ENCODE measurements at places on chromosomes 3 and 15. TPM values are rescaled to one million over a fixed set of nuclear protein-coding genes. Genes with fewer than 3 reads are reported as not detected.

The COL7A1 gene
- total RNA-seq: 13.1 TPM

The QARS1 gene
- total RNA-seq: 165 TPM

The SEMA3B gene
- 51.1 TPM for total RNA-seq

The EOMES gene
- 0.13 TPM for total RNA-seq

The CDC25A gene
- 3.5 TPM for total RNA-seq

The LRRN1 gene
- 5.7 TPM for total RNA-seq

DNA sequence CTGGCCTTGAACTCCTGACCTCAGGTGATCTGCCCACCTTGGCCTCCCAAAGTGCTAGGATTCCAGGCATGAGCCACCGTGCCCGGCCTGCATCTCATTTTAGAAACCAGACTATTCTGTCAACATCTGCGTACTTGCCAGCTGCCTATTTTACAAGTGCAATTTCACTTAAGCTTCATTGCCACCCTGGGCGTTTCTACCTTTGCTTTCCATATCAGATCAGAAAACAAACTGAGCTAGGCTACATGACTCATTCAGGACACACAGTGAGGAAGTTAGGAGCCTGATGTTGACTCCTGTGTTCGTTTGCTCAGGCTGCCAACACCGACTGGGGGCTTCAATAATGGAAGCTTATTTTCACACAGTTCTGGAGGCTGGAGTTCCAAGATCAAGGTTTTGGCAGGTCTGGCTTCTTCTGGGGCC is 42.3 kb upstream of the KLHL25 start:
- DNase-seq: no peak

GRCh38 chr3:194637066-194637465 is 3.8 kb upstream of the TMEM44 start:
- no peak for DNase-seq

DNA sequence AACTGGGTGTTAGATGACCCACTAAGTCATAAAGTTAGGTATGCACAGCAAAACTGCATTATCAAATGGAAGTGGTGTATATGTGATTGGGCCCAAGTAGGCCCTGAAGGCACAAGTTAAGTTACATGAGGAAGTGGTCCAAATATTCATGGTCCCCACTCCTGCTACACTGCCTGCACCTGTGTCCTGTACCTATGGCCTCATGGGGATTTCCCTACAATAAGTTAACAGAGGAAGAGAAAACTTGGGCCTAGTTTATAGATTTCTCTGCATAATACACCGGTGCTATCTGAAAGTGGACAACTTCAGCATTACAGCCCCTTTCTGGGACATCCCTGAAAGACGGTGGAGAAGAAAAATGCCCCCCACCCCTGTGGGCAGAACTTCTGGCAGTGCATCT is 41.5 kb downstream of the STRIT1 start:
- no peak for DNase-seq

DNA sequence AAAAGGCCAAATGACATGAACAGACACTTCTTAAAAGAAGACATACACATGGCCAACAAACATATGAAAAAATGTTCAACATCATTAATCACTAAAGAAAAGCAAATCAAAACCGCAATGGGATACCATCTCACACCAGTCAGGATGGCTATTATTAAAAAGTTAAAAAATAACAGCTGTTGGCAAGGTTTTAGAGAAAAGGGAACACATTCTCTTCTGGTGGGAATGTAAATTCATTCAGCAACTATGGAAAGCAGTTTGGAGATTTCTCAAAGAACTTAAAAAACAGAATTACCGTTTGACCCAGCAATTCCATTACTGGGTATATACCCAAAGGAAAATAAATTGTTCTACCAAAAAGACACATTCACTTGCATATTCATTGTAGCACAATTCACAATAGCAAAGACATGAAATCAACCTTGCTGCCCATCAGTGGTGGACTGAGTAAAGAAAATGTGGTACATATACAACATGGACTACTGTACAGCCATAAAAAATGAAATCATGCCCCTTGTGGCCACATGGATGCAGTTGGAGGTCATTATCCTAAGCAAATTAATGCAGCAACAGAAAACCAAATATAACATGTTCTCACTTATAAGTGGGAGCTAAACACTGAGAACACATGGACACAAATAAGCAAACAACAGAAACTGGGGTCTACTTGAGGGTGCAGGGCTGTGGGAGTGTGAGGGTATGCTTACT is 190.7 kb upstream of the MCTP2 start:
- DNase-seq: no peak

GRCh38 chr15:57281321-57281720 is 95.0 kb upstream of the CGNL1 start:
- DNase-seq: no peak

DNA sequence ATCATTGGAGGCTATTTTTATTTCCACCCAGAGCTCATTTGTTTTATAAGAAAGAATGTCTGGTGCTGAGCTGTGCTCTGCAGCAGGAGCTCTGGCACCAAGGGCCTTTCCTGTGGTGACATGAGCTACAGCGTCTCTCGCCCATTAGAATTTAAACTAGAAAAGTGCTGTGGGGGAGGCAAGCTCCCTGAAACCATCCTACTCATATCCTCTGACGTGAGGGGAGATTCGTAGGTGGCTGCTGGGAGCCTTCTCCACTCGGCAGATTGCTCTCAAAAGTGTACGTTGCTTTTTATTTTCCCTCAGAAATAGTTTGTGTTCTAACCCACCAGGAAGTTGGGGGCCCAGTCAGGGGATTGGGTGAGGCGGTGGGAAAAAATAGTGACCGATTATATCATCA is 76.3 kb upstream of the ARHGEF3 start:
- no peak for DNase-seq

- no peak for DNase-seq
Observed at GRCh38 chr3:41101231-41101630, 98.1 kb upstream of the CTNNB1 start.

DNA sequence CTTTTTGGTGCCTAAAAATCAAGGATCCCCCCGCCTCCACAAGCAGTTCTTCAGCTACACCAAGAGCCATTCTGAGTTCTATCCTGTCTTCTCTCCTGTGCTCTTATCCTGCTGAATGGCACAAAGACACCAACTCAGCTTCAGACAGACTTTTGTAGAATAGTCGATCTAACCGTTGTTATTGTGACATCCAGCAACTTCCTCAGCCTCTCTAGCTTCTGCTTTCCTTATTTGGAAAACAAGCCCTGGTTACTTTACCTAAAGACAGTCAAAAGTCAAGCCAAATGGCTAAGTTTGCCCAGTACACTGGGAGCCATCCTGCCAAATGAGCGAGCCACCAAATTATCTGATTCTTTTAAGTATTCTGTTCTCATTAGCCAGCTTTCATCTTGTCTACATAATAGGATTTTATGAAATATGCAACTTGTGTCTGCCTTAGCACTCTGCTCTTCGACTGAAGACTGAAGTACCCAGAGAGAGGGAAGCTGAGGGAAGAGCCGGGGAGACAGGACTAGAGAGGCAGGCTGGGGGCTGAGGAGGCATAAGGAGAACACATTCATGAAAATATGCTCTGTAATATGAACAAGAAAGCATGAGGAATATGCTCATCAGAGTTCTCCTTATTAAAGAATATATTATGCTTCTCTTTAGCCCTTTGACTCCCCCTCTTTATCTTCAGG is 35.1 kb downstream of the LYZL4 start:
- no peak for DNase-seq

- no peak for DNase-seq
Observed at GRCh38 chr3:14570864-14571263, 30.7 kb upstream of the GRIP2 start.

DNA sequence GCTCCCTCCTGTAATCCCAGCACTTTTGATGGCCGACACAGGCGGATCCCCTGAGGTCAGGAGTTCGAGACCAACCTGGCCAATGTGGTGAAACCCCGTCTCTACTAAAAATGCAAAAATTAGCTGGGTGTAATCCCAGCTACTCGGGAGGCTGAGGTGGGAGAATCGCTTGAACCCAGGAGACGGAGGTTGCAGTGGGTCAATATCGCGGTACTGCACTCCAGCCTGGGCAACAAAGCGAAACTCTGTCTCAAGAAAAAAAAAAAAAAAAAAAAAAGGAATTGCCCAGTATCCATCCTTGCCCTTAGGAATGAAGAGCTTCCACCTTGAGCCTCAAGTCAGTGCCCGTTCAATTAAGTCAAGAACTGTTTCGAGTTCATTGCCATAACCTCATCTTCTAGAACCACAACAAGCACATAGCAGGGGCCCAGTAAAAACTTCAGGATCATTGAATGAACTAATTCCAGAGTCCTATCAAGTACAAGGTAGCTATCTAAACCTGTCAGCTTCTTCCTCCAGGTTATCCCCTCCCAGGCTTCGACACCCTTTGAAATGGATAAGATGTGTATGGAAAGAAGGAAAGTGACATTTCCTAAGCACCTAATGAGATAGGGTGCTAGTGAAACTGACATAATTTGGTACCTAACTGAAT is 826 bp downstream of the DBR1 start:
- no peak for DNase-seq

- no peak for DNase-seq
Observed at GRCh38 chr15:66078196-66078928, 175.2 kb downstream of the MEGF11 start.

- no peak for DNase-seq
Observed at GRCh38 chr15:69172847-69173246, 12.4 kb downstream of the GLCE start.

GRCh38 chr3:102089904-102090720 is 240.8 kb downstream of the NFKBIZ start:
- DNase-seq: no peak

- no peak for DNase-seq
Observed at GRCh38 chr3:38618343-38618742, 31.1 kb downstream of the SCN5A start.

Data from ovary (tissue), 10 donors.